ENCODE measurements at places on chromosomes 7 and 10. TPM values are rescaled to one million over a fixed set of nuclear protein-coding genes. Genes with fewer than 3 reads are reported as not detected.

The H2BK1 gene
- total RNA-seq, result not detected

The DNAJB6 gene
- 159 TPM for total RNA-seq

The MALRD1 gene
- total RNA-seq, result 0.84 TPM

The RSPH10B2 gene
- total RNA-seq, result not detected

The POLR2J3 gene
- 9.2 TPM for total RNA-seq

The MKLN1 gene
- 39.7 TPM for total RNA-seq

The IQUB gene
- total RNA-seq, result 0.38 TPM

The FLNC gene
- 226 TPM for total RNA-seq

The STRIP2 gene
- total RNA-seq, result 12.1 TPM

The ANKRD30A gene
- total RNA-seq, result 0.21 TPM

The GDF10 gene
- total RNA-seq, result 0.89 TPM

The TAS2R3 gene
- total RNA-seq, result 0.68 TPM

The NODAL gene
- total RNA-seq, result not detected

The NEUROD6 gene
- not detected for total RNA-seq

The ASIC3 gene
- 4.2 TPM for total RNA-seq

The DLX6 gene
- total RNA-seq, result 0.24 TPM

The SPACDR gene
- total RNA-seq, result 0.38 TPM

The SPDYE2 gene
- total RNA-seq, result not detected

Measured in left cardiac atrium (tissue), 4 donors.